ENCODE measurements at places on chromosomes 11 and 22.

DNA sequence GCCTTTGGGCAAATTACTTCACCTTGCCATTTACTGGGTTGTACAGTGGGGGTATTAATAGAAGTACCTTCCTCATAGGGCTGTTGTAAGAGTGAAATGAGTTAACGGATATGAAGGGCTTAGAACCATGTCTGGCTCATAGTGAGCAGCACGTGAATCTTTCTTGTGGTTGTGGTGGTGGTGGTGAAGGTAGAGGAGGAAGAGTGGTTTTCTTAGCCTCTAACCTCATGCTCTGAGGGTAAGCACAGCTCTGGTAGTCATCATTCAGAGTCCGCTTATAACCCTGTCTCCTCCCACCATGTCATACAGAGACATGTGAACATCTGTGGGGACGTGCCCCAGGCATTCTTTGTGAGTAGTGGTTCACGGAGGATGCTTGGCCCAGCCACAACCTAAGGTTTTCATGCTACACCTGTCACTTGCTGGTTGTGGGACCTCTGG is 43.6 kb downstream of the TEAD1 start:
- DNase-seq, result no peak

DNA sequence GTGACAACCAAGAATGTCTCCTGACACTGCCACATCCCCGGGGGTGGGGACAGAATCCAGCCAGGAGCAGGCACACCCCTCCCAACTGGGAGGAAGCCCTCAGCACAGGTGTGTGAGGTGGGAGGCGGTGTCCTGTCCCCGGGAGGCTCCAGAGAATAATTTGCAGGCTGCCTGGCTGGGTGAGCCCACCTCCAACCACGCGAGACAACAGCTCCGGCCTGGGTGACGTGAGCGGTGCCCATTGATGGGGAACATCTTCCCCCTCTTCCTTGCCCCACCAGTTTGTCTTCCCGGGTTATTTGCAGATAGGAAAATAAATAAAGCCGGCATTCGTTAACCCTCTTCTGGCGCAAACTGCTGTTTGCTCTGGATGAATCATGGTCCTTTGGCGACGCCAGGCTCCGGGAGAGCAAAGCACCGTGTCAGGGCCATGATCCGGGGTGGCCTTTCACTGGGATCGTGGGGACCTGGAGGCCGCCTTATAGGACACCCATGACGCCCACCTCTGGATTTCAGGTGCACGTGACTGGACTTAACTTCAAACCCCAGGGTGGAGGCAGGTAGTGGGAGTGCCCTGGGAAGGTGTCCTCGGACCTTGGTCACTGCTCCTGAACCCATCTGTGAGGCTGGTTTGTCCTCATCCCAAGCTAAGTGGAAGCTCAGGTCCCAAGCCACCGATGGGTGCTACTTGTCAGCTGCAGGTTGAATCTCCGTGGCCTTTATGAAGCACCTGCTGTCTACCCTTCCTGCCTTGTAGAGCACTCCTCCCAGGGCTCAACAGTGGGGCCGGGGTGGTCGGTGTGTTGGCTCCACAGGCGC is 13.9 kb downstream of the CCND1 start:
- DNase-seq, result no peak

DNA sequence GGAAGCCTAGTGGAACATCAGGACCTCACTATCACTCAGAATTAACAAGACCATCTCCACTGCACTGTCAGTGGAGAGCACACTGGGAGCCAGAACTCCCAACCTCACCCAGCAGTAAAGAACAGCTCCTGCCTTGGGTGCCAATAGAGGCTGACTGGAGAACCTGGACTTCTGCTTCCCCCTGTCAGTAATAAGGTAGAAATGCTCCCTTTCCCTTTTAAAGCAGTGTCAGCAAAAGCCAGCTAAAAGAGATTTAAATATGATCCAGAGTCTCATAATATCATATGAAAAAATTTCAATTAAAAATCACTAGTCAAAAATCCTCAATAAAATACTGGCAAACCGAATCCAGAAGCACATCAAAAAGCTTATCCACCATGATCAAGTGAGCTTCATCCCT is 82.8 kb downstream of the SPATA19 start:
- no peak for DNase-seq

DNA sequence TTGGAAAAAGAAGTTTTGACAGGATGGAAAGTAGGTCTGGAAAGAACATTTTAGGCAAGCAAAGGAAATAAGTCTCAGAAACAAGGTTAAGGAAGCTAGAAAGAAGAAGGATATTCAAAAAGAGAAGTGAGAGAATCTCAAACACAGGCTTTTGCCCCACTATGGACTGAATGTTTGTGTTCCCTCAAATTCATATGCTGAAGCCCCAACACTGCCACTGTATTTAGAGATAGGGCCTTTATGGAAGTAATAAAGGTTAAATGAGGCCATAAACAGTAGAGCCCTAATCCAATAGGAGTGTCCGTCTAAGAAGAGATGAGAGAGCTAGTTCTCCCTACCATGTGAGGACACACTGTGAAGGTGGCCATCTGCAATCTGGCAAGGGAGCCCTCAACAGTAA is 20.6 kb upstream of the RPS13 start:
- DNase-seq, result no peak

- DNase-seq, result no peak
Measured at GRCh38 chr11:120682866-120683265, 171.3 kb downstream of the GRIK4 start.

DNA sequence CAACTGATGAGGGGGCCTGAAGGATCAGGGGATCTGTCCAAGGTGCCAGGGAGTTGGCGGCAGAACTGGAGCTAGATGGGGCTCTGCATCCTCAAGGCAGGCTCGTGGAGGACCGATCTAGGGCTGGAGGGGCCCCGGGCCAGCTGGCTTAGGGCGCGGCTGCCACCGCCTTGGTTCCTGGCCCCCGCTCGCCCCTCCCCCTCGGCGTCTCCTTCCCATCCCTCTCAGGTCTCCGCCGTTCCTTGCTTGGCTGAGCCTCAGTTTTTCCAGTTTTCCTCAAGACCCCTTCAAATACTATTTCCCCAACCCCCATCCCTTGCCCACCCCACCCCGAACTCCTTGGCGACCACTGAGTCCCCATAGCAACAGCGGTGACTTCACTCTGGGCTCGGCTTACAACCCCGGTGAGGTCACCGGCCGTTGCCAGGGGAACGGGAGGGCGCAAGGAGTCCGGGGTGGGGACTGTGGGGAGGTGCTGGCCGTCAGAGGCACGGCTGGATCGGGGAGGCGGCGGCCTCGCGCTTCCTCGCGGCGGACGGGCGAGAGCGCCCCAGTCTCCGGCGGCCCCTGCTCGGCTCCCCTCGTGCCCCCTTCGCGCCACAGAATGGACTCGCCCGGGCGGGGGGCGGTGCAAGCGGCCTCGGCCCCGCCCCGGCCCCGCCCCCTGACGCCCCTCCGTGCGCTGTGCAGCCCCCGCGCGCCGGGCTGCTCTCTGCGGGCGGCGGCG is 7.5 kb downstream of the FREY1 start:
- DNase-seq, result peak; percentile 33

- no peak for DNase-seq
Measured at GRCh38 chr11:77801477-77801876, 19.0 kb downstream of the RSF1 start.

- no peak for DNase-seq
Measured at GRCh38 chr11:18364495-18365073, 29.8 kb upstream of the LDHA start.

DNA sequence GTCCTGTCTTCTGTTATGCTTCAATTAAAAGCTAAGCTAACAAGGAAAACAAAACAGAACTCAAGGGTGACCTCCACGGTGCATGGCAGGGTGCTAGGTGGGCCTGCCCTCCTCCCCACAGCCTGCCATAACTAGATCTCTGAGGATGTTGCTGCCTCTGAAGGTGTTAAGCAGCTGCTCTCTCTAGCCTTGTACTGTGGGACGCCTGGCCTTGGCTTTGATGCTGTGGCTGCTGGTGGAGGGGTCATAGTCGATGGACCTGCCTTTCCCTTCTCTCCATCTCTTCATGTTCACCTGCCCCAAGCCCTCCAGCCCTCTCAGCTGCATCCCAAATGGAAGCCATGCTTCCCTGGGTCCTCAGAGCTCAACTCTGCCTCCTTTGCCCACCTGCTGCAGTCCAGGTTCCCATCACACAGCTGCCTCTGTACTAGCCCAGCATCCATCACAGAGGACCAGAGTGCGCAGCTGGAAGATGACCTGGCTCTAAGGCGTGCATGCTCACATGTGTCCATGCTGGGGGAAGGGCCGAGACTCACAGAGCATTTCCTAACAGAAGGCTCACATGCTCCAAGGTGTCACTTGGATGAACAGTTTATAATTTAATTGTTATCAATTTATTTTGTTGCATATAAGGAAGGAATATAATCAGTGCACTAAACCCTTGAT is 180.3 kb upstream of the E2F8 start:
- no peak for DNase-seq

DNA sequence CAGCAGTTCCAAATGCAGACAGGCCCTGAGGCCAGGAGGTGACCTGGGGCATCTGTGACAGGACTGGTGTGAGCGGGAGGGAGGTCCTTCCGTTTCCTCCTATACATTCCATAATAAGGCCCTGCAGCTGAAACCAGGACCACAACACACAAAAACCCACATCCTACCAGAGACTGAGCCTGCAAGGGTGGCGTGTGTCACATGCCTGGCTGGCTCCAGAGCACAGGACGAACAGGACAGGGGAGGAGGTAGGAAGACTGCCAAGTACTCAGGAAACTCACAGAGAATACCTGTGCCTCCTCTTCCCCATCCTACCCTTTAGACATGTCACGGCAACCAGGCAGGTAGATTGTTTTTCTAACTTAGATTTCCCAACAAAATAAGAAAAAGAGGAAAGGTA is 103.9 kb downstream of the ARL14EP start:
- no peak for DNase-seq

- no peak for DNase-seq
Measured at GRCh38 chr11:9780929-9781328, 117.1 kb downstream of the SWAP70 start.

GRCh38 chr11:95682552-95682951 is 107.0 kb downstream of the FAM76B start:
- no peak for DNase-seq

- no peak for DNase-seq
Measured at GRCh38 chr22:32754413-32755041, 47.0 kb upstream of the TIMP3 start.

GRCh38 chr11:61959678-61960077 is 7.8 kb downstream of the FTH1 start:
- DNase-seq, result no peak

- no peak for DNase-seq
Measured at GRCh38 chr11:45945397-45945999, 23.0 kb downstream of the LARGE2 start.

DNA sequence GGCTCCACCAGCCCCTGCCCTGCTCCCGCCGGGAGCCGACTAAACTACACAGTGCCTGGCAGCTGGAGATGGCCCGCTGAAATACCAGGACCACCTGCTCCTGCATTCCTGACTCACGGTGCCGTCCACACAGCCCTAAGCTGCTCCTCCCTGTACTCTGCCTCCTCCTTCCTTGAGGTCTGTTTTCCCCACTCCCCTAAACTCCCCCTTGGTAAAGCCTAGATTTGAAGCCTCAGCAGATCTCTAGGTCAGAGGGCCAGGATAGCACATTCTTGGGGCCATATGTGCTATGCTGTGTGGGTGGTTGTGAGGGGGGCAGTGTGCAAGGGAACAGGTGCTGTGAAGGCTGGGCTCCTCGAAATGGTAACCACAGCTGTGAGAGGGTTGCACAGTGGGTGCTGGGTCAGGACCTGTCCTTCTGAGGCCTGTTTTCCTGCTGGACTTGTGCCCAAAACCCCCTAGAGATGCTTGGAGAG is 9.7 kb downstream of the LRFN4 start:
- DNase-seq, result no peak

GRCh38 chr11:133697603-133698180 is 147.6 kb downstream of the SPATA19 start:
- DNase-seq, result no peak

DNA sequence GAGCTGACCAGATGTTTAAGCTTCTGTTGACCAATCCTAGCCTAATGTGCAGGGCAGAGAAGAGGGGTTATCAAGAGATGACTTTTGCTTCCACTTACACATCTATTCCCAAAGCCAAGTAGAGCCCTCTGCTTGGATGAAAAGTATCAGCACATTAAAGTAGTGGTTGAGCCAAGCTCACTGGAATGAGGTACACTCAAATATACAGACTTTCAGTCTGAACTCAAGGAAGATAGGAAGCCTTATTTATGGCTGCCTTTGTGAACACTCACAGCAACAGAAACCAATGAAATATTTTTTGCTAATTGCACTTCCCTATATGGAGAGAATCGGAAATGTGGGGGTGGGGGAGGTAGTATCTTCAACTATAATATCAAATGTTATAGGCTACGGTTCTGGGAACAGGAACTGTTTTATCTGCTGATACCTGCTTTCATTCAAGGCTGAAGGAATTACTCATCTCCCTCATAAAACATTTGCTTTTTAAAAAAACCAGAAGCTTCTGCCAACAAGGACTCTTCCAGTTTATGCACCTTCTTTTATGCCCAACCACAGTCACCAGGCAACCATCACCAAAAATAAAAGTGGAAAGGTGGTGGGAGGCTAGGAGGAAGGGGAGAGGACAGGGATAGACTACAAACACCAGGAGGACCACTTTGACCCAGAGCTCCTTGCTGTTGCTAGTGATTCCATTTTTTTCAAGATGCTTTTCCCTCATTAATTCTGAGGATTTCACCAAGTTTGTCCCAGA is 91.2 kb downstream of the CLPB start:
- DNase-seq, result no peak

GRCh38 chr11:64765851-64766665 is 6.3 kb upstream of the PYGM start:
- no peak for DNase-seq
